Thoracic aorta (tissue), 2 donors: ENCODE measurements at places on chromosomes 12 and 14.
A peak's percentile ranks its signal among the peaks of the same experiment; 100 is the strongest.

- no peak for DNase-seq
Observed at GRCh38 chr12:22409377-22410164, 75.1 kb upstream of the ST8SIA1 start.

GRCh38 chr12:42936991-42937390 is 347.4 kb upstream of the PRICKLE1 start:
- no peak for DNase-seq

- DNase-seq, result no peak
Observed at GRCh38 chr14:100199240-100199860, 39.6 kb upstream of the YY1 start.

- DNase-seq, result no peak
Observed at GRCh38 chr12:116689521-116689920, 48.3 kb downstream of the SPRING1 start.

DNA sequence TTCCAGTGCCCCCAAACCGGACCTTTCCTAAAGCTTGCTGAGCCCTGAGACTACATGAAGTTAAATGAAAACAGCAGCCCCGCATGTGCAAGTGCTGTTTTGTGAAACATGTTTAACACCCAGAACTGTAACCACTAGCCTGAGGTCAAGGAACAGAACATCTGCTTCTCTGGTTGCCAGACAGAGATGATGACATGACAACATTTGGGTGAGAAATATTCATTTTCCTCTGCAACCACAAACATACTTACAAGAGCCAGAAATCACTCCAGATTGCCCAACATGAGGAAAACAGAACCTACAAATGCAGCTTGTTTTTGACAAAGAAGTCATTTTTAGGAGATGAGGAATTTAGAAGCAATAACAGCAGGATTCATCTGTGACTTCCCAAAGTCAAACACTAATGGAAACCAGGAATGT is 110.4 kb downstream of the BCAT1 start:
- DNase-seq, result no peak

DNA sequence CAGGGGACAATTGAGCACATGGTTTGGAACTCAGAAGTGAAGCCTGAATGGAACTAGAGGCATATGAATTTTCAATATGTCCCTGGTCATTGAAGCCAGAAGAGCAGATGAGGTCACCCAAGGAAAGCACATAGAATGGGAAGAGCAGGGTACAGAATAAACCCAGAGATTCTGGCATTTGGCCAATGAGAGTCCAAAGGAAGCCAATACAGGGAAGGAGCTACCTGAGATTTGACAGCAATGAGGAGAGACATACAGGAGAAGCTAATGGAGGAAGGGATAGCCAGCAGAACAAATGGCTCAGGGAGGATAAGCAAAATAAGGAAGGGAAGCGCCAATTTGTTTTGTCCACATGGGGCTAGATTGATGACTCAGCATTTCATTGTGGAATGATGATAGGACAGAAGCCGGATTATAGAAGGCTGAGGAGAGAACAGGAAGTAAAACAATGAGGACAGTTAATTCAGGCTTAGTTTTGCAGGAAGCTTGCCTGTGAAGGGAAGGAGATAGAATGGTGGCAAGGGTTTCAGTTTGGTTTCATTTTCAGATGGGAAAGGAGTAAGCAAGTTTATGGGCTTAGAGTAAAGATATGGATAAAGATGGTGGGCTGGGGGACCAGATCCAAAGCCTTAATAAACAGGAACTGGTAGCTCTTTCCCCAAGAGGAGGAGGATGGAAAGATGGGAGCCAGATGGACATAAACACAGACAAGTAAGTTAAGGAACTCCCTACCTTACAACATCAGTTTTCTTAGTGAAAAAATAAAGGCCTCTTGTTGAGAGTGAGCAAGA is 3.2 kb upstream of the SPTSSA start:
- no peak for DNase-seq

DNA sequence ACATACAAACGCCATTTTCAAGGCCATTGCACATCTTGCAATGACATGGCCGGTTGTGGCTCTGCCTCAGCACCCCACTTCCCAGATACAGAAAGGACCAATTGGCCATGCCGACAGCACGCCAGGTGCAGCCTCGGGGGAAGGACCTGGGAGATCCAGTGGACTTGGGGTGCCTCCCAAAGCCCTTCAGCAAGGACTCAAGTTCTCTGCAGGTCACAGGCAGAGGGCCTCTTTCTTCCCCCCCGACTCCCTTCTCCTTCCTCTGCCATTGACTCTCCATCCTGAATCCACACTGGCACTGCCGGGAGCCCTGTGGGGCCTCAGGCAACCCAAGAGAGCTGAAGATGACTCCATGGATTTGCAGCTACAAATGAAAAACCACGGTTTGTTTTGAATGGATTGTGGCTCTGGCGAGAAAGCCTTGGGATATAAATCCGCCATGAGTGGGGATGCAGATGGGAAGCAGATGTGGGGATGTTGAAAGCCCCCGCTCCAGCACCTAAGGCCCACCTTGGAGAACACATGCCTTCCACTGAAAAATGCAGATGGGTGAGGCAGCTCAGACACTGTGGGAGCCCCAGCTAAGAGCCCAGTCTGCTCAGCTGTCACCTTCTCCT is 35.1 kb upstream of the LTBP2 start:
- DNase-seq, result no peak

- no peak for DNase-seq
Observed at GRCh38 chr14:94381149-94382030, 7.0 kb downstream of the SERPINA1 start.

DNA sequence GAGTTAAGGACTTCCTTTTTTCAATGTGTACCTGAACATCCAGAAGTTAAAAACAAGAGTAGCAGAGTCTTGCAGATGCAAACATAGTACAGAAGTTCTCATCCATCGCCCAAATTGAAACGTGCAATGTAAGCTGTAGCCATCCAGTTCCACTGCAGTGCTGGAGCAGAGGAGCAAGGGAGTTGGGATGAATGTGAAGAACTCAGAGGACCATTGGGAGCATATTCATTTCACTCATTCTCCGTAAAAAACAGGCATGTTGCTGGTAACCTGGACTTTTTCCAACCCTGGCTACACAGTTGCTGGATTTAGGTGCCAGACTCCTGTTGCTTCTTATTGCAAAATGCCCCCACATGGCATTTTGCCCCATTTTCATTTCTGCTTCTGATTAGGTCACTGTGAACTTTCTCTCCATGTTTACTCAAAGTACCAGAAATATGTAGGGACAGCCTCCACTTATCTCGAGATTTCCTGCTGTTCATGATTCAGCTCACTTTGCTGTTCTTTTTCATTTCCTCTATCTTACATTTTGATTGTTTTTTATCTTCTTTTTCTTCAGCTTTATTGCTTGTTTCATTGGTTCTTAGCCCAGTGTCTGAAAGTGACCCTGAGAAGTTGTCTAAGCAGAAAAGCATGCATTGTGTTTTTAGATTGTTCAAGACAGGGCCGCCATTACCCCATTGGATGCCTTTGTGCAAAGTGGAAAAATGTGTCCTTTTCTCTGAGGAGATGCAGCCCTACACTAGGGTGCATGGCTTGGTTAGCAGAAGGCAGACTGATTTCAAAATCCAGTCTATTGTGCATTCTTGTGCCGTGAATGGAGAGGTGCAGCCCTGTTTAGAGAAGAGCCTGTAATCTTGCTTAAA is 109.0 kb upstream of the AMIGO2 start:
- DNase-seq, result no peak

DNA sequence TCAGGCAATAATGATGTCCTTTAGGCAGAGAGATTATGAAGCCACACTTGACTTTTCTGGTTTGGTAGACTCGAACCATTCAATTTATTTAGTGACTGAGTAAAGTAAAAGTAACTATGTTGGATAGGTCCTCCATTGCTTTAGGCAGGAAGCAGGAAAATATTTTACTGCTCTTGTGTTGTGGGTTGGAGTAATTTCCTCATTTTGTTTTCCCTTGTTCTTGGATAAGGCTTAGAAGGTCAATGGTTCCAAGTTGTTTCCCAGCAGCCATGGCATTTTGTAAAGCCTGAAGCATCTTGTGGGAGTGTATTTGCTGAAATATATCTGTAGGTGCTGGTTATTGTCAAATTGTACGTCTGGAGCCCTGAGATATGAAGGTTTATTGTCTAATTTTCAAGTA is 161.2 kb upstream of the SLC38A2 start:
- no peak for DNase-seq

DNA sequence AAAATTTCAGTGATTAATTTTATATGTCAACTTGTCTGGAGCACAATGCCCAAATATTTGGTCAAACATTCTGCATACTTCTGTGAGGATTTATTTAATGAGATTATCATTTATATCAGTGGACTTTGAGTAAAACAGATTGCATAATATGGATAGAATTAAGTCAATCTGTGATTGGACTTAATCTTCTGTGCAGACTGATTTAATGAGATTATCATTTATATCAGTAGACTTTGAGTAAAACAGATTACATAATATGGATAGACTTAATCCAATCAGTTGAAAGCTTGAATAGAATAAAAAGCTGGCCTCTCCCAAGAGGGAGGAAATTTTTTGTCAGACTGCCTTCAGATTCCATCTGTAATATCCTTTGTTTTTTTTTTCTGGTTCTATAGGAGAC is 1413.2 kb downstream of the LRFN5 start:
- DNase-seq, result no peak

GRCh38 chr14:25685004-25685403 is 635.1 kb upstream of the STXBP6 start:
- DNase-seq, result no peak

DNA sequence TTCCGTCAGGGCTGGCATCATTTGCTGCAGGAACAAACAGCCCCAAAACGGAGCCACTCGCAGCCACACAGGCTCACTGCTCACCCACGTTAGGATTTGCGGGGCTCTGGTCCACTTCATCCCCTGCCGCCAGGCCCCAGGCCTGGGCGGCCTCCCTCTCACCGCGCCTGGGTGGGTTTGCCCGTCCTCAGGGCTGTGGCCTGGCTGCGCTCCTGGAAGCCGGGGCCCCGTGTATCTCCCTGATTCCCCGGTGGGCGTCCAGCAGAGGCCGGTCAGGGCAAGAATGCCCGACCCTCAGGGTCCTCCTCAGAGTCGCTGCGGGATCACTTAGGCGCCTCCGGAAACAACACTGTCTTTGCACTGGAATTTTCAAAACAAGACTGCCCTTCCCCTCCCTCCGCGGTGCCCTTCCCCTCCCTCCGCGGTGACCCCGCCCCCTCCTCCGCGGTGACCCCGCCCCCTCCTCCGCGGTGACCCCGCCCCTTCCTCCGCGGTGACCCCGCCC is 15.7 kb upstream of the FBRSL1 start:
- no peak for DNase-seq

GRCh38 chr14:95185767-95186392 is 28.6 kb upstream of the DICER1 start:
- DNase-seq, result no peak

DNA sequence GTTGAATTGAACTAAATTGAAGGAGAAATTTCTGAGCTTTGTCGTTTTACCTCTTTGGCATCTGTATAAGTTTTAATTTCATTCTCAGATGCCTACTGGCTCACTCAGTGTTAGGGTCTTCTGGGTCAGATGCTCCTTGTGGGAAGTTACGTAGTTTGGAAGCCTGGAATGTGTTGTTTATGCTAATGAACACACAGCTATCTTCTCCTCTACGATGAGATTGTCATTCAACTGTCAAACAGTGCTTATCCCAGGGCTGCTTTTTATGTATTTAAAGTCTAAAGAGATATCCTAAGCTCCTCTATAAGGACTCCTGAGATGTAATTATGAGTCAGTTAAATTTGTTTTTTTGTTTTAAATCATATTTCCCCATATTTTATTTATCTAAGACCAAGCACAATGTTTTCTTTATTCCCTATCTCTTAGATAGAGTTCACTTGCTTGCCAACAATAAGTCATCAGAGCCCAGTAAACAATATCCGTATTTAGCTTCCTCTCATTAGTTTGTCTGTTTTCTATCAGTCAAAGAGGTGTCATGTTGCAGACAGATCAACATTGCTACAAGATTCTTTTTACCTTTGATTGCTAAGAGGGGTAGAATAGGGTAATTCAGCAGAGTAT is 368.0 kb upstream of the PDE3A start:
- no peak for DNase-seq

DNA sequence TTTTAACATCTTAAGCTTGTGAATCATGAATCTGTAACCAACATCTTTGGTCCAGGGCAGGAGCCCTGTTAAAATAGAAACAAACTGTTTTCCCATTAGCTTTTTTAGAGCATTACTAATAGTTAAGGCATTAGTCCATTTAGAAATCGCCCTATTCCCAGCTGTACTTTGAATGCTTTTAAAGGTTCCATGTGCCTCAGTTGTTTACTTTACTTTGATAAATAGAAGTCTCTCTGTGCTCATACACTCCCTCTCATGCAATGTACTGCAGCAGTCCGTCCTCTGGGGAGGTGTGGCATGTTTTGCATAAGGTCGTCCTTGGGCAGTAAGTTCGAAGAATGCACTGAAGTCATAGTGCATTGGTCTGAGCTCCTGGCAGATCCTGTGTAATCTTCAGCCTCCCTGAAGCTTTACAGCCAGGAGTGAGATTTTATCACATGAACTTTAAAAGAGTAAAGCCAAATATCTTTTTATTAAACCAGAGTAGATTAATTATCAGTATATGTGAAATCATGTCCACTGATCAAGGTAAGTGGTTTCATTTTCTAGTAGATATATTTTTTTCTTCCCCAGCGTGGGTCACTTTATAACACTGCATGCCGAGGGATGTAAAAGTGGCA is 134.7 kb downstream of the FGD4 start:
- DNase-seq, result peak; percentile 52

GRCh38 chr12:88505696-88506095 is 74.6 kb downstream of the KITLG start:
- no peak for DNase-seq

DNA sequence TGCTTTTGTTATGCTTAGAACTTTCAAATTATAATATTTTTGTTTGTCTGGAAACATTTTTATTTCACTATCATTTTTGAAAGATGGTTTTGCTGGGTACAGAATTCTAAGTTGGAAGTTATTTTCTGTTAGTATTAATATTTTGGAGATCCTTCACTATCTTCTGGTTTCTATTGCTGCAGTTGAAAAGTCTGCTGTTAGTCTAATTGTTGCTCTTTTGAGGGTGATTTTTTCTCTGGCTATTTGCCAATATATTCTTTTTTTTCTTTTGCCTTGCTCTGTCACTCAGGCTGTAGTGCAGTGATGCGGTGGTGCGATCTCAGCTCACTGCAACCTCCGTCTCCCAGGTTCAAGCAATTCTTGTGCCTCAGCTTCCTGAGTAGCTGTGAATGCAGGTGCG is 28.2 kb upstream of the ARID2 start:
- DNase-seq, result no peak

- DNase-seq, result no peak
Observed at GRCh38 chr12:13033476-13033875, 10.7 kb upstream of the FAM234B start.

DNA sequence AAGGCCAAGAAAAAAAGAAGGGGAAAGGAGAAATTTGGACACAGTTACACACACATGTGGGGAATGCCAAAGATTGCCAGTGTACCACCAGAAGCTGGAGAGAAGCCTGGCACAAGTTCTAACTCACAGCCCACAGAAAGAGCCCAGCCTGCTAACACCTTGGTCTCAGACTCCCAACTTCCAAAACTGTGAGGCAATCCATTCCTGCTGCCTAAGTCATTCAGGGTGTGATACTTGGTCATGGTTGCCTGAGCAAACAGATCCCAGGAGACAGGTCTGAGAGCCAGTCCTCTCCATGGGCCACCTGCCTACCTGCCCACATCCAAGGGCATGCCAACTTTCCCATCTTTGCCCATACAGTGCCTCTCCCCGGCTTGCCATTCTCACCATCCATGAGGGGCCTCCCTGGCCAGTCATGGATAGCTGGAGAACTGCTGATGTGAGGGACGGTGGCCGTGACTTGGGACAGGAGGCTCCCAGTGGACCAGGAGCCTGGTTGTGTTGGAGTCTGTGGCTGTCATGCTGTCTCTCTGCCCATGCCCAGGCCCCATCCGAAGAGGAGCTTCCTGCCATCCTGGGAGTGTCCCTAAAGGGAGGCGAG is 198.0 kb upstream of the RTL1 start:
- DNase-seq, result no peak

- DNase-seq, result no peak
Observed at GRCh38 chr12:59803735-59804134, 207.9 kb downstream of the SLC16A7 start.
